ENCODE measurements at places on chromosomes 2 and 18. TPM values are rescaled to one million over a fixed set of nuclear protein-coding genes. Genes with fewer than 3 reads are reported as not detected.

DNA sequence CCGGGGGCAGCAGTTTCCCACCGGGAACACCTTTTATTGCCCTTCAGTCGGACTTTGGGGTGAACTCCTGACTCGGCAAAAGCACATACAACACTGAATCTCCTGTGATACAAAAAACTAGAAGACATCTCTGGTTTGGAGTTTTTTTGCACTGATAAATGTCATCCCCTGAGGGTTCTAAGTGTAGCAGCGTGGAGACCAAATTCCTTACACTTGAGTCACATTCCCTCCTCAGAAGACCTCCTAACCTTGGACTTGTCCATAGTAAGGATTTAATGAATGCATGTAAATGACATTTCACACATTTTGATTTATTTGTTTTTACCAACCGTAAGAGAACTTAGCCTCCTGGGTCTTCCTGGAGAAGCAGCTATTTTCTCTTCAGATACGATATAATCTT is 54.0 kb upstream of the GPR45 start:
- DNase-seq, result no peak

DNA sequence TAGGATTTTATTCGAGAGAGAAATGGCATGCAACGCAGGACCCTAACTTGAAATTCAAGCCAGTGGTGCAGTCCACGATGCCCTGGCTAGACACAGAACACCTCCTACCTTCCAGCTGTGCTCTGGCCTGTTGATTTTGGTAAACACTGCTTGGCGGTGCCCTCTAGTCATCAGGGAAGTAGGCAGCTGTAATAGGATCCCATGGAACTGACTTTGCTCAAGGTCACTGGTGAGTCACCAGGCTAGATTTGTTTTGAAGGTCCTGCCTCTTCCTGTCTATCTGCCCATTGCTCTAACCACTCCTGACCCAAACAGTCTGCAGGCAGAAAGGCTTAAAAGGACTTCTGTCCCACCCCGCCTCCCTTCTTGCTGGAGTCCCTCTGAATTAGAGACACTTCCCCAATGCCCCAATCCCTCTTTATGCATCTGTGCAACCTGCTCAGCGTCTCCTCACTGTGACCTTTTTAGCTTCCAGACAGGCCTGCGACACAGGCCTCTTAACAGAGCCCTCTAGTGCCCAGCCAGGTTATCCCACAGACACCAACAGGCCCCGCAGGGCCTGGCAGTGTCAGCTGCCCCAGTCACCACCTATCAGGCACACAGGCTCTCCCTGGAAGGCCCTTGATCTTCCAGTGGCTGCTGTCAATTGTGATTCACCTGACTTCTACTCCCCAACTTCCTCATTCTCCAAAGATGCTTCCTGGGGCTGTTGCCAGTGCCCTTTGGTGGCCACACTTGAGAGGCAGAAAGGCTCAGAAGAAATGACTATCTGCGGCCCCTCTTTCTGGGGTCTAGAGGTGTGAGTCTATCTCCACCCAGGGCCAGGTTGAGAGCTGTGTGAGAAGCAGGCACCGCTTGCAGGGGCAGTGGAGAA is 5.2 kb downstream of the TMEM127 start:
- peak; percentile 97 for DNase-seq

DNA sequence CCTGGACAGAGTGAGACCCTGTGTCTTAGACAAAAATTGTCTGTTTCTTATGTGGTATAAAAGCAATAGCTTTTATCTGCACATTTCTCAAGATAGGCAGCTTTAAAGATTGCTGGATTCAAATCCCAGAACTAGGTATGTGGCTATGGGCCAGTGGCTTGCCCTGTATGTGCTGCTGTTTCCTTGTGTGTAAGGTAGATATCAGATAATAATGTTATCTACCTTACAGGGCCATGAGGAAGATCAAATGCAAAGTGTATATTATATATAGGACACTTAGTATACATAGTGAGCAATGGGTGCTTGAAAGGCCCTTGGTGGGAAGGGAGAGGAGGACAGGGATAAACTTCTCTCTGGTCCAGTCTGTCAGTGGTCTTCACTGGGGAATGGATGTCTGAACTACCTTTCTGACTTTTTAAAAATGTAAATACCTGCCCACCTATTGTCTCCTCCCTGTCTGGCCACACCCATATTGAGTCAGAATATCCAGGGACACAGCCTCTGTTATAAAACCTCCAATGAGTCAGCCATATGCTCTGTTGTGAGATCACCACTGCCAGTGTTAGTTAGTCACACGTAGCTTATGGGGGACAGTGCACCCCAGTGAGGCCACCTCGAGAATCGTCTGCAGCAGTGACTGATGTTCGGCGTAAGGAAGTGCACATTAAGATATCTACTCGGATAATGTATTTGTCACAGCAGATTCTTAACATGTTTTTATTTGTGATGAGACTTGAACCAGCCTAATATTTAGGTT is 383.4 kb downstream of the PTPRM start:
- DNase-seq, result peak; percentile 59

GRCh38 chr2:165811592-165812370 is 17.7 kb upstream of the GALNT3 start:
- no peak for DNase-seq

DNA sequence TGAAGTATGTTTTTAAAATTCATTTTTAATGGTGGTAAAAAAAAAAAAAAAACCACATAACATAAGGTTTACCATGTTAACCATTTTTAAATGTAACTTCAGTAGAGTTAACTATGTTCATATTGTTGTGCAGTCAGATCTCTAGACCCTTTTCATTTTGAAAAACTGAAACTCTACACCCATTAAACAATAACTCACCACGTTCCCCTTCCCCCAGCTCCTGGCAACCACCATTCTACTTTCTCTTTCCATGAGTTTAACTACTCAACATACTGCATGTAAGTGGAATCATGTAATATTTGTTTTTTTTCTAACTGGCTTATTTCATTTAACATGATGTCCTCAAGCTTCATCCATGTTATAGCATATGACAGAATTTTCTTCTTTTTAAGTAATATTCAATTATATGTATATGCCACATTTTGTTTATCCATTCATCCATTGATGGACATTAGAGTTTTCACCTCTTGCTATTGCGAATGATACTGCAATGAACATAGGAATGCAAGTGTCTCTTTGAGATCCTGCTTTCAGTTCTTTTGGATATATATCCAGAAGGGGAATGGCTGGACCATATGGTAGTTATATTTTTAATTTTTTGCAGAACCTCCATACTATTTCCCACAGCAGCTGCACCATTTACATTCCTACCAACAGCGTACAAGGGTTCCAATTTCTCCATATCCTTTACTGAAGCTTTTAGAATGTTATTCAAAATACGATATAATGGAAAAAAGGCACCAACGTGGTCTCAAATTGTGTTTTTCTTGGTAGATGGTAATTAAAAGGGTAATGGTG is 91.0 kb downstream of the SPTBN1 start:
- DNase-seq, result no peak

GRCh38 chr2:154992826-154993225 is 294.3 kb downstream of the KCNJ3 start:
- DNase-seq, result no peak

DNA sequence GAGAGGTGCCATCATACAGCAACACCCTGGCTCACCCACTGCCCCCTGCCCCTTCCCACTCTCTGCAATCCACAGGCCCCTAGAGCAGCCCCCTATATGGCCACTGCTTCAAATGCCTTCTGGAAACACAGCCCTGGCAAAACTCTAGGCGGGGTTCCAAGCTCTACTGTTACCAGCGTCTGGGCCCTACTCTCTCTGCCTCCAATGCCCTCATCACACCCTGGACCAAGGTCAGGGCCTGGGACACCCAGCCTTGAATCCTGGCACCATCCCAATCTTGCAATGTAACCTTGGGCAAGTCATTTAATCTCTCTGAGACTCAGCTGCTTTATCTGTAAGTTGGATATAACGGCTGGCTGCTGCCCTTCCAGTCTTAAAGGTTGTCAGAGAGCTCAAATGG is 39.2 kb upstream of the LOXHD1 start:
- no peak for DNase-seq

GRCh38 chr2:147214914-147215313 is 629.9 kb upstream of the ACVR2A start:
- no peak for DNase-seq

GRCh38 chr2:111058264-111058663 is 62.5 kb upstream of the BCL2L11 start:
- no peak for DNase-seq

GRCh38 chr2:241814643-241815476 is 5.9 kb downstream of the NEU4 start:
- no peak for DNase-seq

- no peak for DNase-seq
These were observed 5.3 kb upstream of the CTAGE1 start for GRCh38 chr18:22422909-22423548.

GRCh38 chr18:76846217-76846616 is 23.9 kb downstream of the ZNF236 start:
- DNase-seq, result no peak

DNA sequence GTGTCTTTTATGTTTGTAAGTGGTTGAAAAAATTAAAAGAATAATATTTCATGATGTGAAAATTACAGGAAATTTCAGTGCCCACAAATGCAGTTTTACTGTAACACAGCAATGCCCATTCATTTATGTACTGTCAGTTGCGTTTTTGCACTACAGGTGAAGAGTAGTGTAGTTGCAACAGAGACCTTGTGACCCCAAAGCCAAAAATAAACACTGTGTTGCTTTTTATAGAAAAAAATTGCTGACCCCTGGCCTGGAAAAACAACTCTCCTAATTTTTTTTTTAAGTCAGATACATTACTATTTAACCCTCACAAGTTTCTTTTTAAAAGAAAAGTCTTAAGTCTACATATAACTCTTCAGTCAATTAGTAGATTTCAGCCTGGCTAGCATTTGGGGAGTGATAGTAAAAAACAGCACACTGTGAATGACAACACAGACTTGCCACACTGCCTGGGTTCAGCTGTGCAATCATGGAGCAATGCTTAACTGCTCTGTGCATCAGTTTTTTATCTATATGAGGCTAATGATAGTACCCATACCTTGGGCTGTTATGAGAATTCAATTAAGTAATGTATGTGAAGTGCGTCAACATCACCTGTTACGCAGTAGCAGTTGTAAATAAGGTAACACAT is 8.1 kb downstream of the KLHL14 start:
- DNase-seq, result no peak

DNA sequence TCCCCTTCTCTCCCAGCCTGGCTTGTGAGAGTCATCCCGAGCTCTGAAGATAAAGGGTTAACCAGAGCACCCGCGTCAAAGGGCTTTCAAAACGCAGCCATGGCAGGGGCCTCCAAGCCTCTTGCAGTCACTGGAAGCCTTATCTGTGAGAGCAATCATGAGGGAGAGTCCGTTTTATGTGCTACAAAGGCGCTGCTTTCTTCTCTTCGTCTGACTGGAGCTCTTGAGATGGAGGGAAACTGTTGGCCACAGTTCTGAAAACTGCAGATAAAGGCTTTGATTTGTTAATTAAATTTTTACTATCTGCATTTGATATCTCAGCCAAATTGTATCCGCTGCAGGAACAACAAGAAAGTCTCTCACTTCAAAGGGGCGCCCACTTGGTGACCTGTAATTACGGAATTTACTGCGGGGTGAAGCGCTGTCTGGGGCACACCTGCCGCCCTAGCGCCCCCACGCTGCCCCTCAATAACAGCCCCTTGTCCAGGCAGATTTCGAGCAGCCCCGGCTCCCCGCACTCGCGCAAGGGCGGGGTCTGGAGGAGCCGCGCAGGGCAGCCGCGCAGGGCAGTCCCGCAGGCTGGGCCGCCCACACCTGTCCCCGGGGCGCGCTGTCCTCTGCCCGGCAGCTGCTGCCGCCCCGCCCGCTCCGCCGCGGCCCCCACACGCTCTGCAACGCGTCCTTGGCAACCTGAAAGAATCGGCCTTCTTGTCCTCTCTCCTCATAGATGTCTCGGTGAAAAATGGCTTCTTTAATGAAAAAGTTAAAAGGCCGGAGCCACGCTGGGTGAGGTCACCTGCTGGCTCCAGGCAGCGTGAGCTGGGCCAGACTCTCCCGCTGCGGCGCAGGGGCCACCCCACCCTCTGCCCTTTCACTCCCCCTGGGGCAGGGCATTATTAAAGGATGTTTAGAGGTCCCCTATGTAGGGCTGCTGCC is 217.9 kb downstream of the VAPA start:
- no peak for DNase-seq

DNA sequence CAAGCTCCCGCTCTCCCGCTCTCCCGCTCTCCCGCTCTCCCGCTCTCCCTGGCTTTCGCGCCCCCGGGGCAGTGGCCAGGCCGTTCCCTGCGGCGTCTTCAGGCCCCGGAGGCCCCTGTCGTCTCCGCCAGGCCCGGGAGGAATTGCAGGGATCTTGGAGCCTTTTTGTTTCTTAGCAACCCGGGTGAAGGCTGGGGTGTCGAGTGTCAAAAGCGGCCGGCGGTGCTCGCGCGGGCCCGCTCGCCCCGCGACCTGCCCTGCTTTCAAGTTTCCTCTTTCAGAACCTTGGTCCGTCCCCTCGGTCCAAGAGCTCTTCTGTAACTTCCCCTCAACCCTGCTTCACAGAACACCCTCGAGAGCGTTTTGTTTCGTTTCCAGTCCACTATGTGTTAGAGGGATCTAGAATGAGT is 1.4 kb downstream of the RNF138 start:
- peak; percentile 26 for DNase-seq

- DNase-seq, result peak; percentile 31
These were observed 291.5 kb downstream of the TDRD15 start for GRCh38 chr2:21415234-21415633.

- no peak for DNase-seq
These were observed 7.0 kb downstream of the SPEG start for GRCh38 chr2:219441451-219442255.

DNA sequence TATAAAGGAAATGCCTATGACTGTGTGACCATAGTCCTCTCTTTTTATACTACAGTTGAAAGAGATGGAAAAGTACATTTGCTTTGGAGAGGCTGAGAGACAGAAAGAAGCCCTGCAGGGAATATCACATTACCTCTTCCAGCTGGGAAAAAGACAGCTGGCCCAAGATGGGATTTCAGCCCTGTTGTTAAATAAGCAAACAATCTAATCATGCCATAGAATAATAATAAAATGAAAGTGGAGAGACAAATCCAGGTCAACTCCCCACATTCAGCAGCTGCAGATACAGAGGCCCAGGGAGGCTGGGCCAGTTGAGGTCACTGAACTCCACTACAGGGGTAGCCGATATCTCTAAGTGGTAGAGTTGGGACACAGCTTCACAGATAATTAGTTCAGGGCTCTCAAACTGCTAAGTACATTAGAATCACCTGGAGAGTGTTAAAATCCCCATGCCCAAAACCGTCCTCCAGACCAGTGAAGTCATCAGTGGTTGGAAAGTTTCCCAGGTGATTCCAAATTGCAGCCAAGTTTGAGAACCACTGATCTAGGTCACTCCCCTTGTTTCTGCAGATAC is 81.9 kb downstream of the MOGAT1 start:
- no peak for DNase-seq

- DNase-seq, result peak; percentile 37
These were observed 138.4 kb upstream of the CCDC68 start for GRCh38 chr18:55097456-55098170.

GRCh38 chr2:120587279-120587996 is 148.2 kb upstream of the GLI2 start:
- no peak for DNase-seq

GRCh38 chr2:145551686-145552085 is 1031.8 kb upstream of the ZEB2 start:
- DNase-seq, result no peak

The MC4R gene
- total RNA-seq, result not detected

The IL37 gene
- 1.7 TPM for total RNA-seq

The MAP2 gene
- total RNA-seq, result 71.1 TPM

The LAPTM4A gene
- total RNA-seq, result 96.6 TPM

The SNED1 gene
- total RNA-seq, result 9.6 TPM

The TSPYL6 gene
- total RNA-seq, result not detected

The UGT1A3 gene
- 67.1 TPM for total RNA-seq

The KCNJ3 gene
- not detected for total RNA-seq

The SMIM21 gene
- not detected for total RNA-seq

The DOK6 gene
- not detected for total RNA-seq

The UGT1A7 gene
- total RNA-seq, result 20.3 TPM

The REG3A gene
- not detected for total RNA-seq
